B cell (primary cell): ENCODE measurements at places on chromosomes 2 and 18. TPM values are rescaled to one million over a fixed set of nuclear protein-coding genes. Genes with fewer than 3 reads are reported as not detected.
A peak's percentile ranks its signal among the peaks of the same experiment; 100 is the strongest.

- no peak for DNase-seq
Measured at GRCh38 chr18:44788334-44788733, 107.6 kb downstream of the SETBP1 start.

GRCh38 chr18:48678237-48679115 lies 139.6 kb downstream of the CTIF start:
- no peak for DNase-seq

GRCh38 chr18:35689728-35690127 lies 108.2 kb downstream of the GALNT1 start:
- DNase-seq, result no peak

REG3G gene
- not detected in 2 replicates for total RNA-seq

C1D gene
- 20.1 and 24.8 TPM in 2 replicates for total RNA-seq

GRCh38 chr2:15588329-15588919 lies 3.2 kb upstream of the DDX1 start:
- DNase-seq, result peak; percentile 23

ACADL gene
- not detected in 2 replicates for total RNA-seq

DNA sequence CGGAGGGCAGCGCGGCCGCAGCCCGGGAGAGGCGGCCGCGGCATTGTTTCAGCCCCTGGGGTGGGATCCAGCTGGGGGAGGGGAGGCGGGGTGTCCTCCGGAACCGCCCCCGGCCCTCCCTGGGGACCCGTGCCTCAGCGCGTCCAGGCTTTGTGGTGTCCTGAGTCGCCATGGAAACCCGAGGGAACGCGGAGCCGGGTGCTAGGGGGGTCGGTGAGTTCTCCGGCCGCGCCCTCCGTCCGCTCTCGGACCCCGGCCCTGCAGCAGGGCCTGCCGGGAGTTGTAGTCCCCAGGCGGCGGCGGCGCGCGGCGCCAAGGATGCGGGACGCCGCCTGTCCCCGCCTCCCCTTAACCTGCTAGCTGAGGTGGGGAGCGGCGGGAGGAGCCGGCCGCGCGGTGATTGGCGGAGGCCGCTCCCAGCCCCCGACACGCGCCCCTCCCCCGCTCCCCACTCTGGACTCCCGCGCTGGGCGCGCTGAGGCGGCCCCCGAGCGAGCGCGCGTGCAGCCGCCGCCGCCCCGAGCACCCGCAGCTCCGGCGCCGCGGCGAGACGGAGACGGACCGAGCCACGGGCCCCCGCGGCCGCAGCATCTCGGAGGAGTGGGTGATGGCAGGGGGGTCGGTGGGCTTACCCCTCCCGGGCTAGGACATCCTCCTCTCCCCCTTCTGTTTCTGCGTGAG lies at the start of gene DPYSL5:
Gene DPYSL5, plus strand, starts transcription at position 478 of the 681 bp plus-strand sequence. CDS start 50,368 bp downstream, outside the sequence.
- DNase-seq, result peak; percentile 51

DNA sequence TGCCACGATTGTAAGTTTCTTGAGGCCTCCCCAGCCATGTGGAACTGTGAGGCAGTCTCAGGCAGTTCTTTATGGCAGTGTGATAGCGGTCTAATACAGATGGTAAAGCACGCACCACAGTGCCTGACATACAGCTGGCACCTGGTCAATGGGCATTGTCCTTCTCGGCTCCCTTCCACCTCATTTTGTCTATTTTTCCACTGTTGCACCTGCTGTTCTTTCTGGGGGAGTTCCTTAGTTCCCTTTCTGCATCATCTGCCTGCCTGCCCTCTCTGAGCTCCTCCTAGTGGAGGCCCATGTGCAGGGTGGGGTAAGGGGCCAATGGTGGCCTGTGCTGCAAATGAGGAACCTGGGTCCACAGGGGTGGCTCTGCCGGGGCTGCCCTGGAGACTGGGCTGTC lies 157.6 kb downstream of the LPIN1 start:
- peak; percentile 76 for DNase-seq

GRCh38 chr2:152036611-152037469 lies 62.0 kb downstream of the CACNB4 start:
- DNase-seq, result peak; percentile 72

GRCh38 chr2:150549381-150549780 lies 61.9 kb upstream of the RND3 start:
- DNase-seq, result no peak

RTP5 gene
- not detected in 2 replicates for total RNA-seq

GRCh38 chr2:74391209-74391579 lies 11.1 kb upstream of the DCTN1 start:
- DNase-seq, result no peak

- no peak for DNase-seq
Measured at GRCh38 chr2:5729416-5729815, 37.2 kb downstream of the SOX11 start.

MPP4 gene
- not detected in 2 replicates for total RNA-seq

GRCh38 chr18:76766429-76766828 lies 55.9 kb upstream of the ZNF236 start:
- no peak for DNase-seq

CXCR1 gene
- total RNA-seq, result 0.12 TPM in 1 of 2 replicates, not detected in the other

GRCh38 chr2:202054679-202055078 lies 18.4 kb upstream of the KIAA2012 start:
- no peak for DNase-seq

MC5R gene
- not detected in 2 replicates for total RNA-seq

- no peak for DNase-seq
Measured at GRCh38 chr2:233481368-233482142, 85.0 kb downstream of the USP40 start.

GRCh38 chr2:6865346-6866274 lies at the start of gene CMPK2:
Gene CMPK2 (minus strand): TSS chr2:6865907. CDS start chr2:6865696, 211 bp downstream.
- DNase-seq, result peak; percentile 80

PLB1 gene
- 0.25 and 1.3 TPM in 2 replicates for total RNA-seq

DNA sequence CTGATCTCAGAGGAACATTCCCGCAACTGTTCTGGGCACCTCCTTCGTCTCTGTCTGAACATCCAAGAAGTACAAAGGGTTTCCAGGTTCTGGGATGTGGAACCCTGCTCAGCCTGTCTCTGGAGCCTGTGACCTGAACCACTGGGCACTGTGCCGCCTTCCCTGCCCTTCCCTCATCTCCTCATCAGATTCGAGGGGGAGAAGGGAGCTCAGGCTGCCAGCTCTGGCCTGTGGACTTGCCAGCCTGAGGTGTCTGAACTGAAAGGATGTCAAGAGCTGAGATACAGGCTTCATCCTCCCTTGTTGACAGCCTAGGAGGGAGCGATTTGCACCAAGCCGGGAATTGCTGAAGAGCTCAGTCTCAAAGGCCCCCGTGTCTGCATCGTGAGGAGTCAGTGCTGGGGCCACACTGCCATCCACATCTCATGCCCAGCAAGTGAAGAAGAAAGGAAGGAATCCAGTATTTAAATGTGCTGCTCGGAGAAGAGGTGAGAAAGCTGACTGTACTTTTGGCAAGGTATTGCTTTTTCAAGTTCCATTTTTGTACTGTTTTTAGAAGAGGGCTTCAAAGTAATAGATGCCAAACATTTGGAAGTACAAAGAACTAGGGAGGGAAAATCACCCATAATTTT lies 12.6 kb downstream of the NEU2 start:
- no peak for DNase-seq

DNA sequence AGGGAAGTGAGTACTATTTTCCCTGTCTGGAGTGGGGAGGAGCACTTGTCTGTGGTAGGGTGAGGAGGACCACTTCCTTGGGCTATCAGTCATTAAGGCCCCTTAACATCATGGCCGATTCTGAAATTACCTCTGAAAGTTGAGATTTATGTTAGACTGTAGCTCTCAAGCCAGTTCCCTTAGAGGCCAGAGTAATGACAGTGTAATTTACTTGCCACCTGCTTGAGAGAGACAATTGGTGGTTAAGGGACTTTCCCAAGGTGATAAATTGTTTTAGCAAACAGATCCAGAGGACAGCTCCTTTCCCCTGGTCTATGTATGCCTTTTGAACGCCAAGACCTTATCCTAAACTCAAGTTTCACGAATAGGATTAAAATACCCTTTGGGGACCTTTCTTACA lies 56.1 kb downstream of the NEDD4L start:
- peak; percentile 10 for DNase-seq

- DNase-seq, result no peak
Measured at GRCh38 chr18:4017480-4017879, 437.6 kb downstream of the DLGAP1 start.
